ENCODE measurements at places on chromosomes 13 and 19. TPM values are rescaled to one million over a fixed set of nuclear protein-coding genes. Genes with fewer than 3 reads are reported as not detected.

The ACP7 gene
- under 0.01 TPM for total RNA-seq

The ATP8B3 gene
- total RNA-seq: 0.89 TPM

The B3GNT3 gene
- total RNA-seq: not detected

The NUMBL gene
- total RNA-seq: 72.5 TPM

The CEACAM21 gene
- total RNA-seq: not detected

The ANKLE1 gene
- 0.59 TPM for total RNA-seq

Measured in smooth muscle cell of the umbilical artery (primary cell).